ENCODE measurements at places on chromosomes 13 and 19.

DNA sequence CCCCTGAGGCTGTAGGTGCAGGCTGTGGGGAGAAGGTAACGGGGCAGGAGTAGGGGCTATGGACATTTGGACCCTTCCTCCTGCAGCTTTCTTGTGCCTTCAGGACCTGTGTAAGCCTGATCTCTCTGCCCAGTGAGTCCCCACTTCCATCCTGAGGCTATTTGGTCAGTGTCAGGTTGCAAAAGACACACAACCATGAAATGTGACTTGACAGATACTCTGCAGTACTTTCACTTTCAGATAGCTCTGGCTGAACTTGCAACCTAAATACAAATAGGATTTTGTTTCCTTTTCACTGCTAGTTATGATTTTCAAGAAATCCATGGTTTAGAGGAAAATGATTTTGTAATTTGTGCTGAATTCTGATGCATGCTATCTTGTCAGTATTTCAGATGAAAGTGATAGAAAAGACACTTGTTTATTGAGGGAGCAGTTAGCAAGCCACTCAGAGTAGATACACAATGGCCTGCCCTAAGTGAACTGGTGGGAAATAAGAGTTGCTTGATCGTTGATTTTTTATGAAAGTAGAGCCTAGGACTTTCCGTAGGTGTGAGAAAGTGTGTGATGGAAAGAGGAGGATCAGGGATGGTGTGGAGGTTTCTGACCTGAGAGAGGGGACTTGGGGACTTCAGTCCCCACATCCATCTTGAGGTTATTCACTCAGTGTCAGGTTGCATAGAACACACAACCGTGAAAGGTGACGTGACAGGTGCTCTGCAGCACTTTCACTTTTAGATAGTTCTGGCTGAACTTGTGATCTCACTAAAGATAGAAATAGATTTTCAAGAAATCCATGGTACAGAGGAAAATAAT is 18.1 kb upstream of the EID2 start:
- DNase-seq = no peak

- DNase-seq = no peak
These were observed 136.8 kb downstream of the TBC1D4 start for GRCh38 chr13:75345193-75345592.

DNA sequence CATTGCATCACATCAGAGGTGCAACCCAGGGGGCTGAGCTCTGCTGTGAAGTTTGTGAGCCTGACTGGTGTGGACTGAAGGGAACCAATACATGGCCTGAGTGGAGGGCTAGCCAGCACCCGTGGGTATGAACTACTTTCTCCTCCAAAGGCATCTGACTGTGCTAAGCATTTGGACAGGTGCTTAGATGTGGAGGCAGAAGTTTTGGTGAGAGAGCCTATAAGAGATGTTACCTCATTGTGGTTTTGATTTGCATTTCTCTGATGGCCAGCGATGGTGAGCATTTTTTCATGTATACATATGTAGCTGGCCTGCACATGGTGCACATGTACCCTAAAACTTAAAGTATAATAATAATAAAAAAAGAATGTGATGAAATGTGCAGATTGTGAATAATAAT is 46.9 kb downstream of the TEX29 start:
- DNase-seq = no peak

DNA sequence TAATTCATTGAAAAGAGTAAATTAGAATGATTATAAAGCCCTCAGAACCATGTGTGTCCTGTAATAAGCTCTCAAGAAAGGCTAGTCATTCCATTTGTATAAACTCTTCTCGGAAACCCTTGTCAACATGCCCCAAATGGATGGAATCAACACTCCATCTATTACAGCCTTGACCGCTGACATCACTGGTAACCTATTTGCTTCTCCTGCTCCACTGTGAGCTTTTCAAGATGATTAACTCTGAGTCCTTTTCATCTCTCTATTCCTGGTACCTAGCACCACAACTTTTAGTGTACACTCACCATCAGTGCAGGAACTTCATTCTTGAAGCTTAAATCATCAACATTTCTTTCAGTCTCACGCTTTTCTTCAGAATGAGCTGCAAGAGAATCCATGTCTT is 612.0 kb downstream of the DCT start:
- DNase-seq = no peak

DNA sequence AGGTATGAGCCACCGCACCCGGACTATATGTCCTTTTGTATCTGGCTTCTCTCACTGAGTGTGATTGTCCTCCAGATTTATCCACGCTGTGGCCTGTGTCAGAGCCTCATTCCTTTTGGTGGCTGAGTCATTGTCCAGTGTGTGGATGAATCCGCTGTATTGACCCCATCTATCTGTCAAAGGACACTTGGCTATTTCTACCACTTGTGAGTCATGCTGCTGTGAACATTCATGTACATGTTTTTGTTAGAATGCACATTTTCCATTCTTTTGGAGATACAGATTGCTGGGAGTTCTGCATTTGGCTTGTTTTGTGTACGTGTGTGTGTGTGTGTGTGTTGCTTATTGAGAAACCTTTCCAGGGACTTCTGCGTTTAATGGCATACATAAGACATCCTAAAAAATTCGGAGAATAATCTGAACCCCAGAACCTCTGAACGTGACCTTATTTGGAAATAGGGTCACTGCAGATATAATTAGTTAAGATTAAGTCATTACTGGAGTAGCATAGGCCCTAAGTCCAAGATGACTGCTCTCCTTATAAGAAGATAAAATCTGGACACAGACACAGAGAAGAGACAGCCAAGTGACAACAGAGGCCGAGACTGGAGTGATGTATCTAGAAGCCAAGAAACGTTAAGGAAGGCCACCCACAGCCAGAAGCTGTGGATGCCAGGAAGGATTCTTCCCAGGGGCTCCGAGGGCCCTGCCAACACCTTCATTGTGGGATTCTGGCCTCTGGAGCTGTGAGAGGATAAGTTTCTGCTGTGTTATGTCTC is 4.9 kb upstream of the GIPC3 start:
- no peak for DNase-seq

DNA sequence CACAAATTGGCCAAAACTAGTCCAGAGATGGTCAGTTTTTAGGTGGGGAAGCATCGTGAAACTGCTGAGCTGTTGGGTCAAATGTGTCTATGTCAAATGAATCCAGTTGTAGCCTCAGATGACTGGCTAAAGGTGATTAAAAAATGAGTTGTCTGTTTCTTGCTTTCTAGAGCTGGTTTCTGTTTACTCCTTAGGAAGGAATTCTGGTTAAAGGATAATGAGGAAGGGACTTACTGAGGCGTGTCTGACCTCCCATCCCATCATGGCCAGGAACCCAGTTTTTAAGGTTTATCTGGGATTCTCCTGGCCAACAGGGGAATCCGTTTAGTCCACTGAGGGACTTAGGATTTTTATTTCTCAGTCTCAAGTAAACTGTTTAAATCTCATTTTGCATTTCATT is 256.5 kb downstream of the UQCRFS1 start:
- DNase-seq = no peak

- no peak for DNase-seq
These were observed 9.5 kb downstream of the B3GLCT start for GRCh38 chr13:31209172-31209840.

- DNase-seq = no peak
These were observed 277.1 kb downstream of the KLF12 start for GRCh38 chr13:73857106-73857505.

DNA sequence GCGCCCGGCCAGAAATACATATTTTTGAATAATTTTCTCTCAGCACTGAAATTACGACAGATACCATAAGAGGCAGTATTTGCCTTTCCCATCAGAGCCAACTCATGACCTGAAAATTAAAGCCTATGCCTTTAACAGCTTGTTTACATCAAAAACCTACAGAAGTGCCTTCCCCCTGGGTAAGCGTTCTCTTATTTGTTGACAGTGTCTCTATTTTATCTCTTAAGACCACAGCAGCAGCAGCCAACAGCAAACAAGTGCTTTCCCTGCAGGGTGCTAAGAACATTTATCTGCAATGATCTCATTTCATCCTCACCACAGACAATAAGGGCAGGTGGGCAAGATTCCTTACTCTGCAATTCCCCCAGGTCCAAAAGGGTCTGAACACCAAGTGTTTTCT is 6.0 kb downstream of the AKAP8L start:
- DNase-seq = no peak

DNA sequence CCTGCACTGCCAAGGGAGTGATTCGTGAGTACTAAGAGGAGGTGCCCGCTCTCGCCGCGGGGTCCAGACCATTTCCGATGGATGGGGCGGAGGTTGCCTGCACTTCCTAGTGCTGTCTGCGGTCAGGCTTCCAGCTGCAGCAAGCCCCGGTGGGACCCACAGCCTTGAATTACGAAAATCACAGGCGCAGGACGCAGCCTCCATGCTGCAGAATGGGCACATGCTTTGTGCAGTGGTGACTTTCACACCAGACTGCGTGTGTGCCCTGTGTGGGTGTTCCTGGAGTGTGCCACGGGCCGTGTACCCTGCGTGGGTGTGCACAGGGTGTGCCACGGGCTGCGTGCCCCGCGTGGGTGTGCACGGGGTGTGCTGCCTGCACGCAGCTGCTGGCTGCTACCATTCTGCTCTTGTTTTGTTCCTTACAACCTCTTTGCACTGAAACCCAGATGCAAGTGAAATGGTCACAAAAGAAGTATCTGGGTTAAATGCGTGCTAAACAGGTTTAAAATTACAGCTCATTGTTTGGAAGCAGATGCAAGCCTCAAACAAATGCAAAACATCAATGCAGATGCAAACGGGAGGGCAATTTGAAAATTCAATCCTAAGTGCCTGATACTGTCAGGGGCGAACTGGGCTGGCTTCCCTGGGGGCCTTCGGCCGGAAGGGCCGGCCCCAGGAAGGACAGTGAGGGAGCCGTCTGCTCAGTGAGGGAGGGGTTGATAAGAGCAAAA is 221.2 kb upstream of the SOX1 start:
- no peak for DNase-seq

- DNase-seq = no peak
These were observed 127.0 kb downstream of the IER2 start for GRCh38 chr19:13277104-13277809.

- no peak for DNase-seq
These were observed 3.2 kb upstream of the PROZ start for GRCh38 chr13:113155201-113155600.

DNA sequence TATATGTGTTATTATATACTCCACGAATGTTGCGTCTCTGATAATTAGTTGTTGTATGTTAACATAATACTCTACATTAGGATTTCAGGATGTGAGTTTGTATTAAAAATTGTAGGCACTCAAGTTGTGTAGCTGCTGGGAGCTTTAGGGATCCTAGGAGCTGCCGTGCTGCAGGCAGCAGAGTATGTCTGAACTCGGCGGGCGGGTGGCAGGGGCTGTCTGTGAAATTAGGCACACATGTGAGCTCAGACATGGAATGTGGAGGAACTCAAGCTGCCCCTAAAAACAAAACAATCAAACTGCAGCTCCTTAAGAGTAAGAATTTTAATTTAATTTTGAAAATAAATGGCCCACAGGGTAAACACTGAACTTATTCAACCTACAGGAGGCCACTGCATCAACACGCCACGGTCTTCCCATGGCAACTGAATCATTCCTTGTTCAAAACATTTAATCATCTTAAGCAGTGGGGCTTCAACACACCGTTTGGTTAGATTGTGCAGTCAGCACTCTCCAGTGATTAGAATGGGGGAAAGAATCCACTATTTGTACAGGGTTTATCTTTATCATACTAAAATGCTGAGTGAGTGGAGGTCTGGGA is 22.7 kb downstream of the SERTM1 start:
- no peak for DNase-seq

DNA sequence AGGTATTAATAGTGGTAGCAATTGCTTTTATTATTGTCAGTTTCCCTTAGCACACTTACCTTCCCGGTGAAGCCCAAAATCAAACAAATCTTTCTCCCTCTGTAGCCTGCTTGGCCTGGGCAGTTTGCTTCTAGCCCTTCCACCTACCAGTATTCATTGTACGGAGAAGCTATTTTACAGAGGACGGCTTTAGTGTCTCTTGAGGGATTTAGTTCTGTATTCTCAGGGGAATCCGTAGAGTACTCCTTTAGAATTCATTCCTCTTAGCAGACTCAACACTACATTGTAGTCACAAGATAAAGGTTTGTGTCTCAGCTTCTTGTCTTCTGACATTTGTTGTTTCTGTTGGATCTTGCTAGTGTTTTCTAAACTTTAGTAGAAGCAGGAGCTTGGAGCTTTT is 24.1 kb upstream of the WTIP start:
- no peak for DNase-seq

- DNase-seq = no peak
These were observed 7.3 kb downstream of the NKPD1 start for GRCh38 chr19:45153339-45154063.

GRCh38 chr13:82797876-82798275 is 1084.4 kb downstream of the SLITRK1 start:
- DNase-seq = no peak

DNA sequence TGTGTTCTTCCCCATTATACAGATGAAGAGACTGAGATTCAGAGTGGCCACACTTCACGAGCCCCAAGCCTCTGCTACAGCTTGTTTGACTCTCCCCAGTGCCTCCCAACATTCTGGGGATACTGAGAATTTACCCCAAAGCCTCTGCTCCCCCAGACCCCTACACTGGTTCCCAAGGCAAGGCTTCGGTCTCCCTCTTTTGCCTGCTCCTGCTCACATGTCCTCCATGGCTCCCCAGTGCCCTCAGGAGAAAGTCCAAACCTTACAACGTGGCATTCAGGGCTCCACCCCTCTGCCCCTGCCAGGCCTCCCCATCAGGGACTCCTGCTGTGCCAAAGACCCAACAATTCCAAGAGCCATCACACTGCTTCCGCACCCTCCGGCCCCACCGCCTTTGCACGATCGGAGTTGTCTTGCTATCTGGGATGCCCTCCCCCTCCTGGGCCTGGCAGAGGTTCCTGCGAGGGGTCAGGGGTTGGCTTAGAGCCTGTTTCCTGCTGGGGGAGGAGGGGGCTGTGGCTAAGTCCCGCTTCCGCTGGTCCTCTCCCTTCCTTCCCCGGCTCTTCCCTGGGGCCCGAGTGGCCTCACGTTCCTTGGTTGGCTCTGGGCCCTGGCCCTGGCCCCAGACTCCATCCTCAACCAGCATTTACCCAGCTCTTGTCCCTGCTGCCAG is 15.4 kb downstream of the GTPBP3 start:
- no peak for DNase-seq

DNA sequence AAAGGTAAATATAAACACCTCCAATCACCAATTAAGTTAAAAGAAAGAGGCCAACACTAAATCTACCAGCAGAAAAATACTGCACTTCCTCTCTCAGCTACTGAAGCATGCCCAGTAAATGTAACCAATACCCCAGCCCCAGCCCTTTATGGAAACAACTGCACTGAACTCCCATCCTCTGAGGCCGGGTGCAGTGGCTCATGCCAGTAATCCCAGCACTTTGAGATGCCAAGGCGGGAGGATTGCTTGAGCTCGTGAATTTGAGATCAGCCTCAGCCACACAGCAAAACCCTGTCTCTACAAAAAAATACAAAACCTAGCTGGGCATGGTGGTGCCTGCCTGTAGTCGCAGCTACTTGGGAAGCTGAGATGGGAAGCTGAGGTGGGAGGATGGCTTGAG is 221.6 kb upstream of the SOX21 start:
- DNase-seq = no peak

- DNase-seq = no peak
These were observed 9.8 kb upstream of the MZF1 start for GRCh38 chr19:58582985-58583384.

- no peak for DNase-seq
These were observed 30.0 kb downstream of the ARHGEF7 start for GRCh38 chr13:111145071-111145470.

GRCh38 chr13:81987159-81987558 is 1646.2 kb upstream of the SPRY2 start:
- DNase-seq = no peak

GRCh38 chr19:45250832-45251451 is at the start of gene MARK4:
MARK4 (plus strand) TSS chr19:45251271; CDS start chr19:45251589, 318 bp downstream.
- DNase-seq = peak; percentile 29

- DNase-seq = no peak
These were observed 866 bp upstream of the LMO7 start for GRCh38 chr13:75635101-75635827.
